ENCODE measurements at places on chromosomes 2 and 18.
A peak's percentile ranks its signal among the peaks of the same experiment; 100 is the strongest.

- peak; percentile 74 for DNase-seq
These were observed 3.9 kb downstream of the INPP5D start for GRCh38 chr2:233063976-233064411.

DNA sequence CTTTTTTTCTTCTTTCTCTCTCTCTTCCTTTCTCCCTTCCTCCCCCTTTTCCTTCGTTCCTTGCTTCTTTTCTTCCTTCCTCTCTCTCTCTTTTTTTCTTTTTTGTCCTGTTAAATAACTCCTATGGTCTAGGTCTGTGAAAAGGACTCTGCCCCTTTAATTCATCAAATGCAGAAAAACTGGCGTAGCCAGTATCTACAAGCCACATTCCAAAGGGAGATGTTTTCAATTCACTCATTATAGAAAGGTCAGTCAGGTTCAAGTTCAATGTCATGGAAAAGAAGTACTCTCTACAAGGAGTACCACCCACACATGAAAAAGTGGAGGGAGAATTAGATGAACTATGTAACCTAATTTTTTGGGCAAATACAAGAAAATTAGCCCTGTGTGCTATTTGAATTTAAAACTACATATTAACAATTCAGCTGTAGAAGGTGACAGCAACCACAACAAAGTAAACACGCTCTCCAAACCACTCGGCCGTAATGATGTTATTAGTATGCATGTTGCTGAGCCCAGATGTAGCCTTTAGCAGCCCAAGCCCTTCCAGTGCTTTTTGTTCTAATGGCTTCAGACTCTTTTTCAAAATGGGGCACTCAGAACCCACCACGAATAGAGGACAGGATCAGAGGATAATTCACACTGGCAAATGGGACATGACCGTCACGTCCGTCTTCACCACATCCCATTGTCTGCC is 735.4 kb upstream of the FANCL start:
- DNase-seq = no peak

GRCh38 chr2:202346180-202346579 is 29.9 kb upstream of the BMPR2 start:
- DNase-seq = no peak

DNA sequence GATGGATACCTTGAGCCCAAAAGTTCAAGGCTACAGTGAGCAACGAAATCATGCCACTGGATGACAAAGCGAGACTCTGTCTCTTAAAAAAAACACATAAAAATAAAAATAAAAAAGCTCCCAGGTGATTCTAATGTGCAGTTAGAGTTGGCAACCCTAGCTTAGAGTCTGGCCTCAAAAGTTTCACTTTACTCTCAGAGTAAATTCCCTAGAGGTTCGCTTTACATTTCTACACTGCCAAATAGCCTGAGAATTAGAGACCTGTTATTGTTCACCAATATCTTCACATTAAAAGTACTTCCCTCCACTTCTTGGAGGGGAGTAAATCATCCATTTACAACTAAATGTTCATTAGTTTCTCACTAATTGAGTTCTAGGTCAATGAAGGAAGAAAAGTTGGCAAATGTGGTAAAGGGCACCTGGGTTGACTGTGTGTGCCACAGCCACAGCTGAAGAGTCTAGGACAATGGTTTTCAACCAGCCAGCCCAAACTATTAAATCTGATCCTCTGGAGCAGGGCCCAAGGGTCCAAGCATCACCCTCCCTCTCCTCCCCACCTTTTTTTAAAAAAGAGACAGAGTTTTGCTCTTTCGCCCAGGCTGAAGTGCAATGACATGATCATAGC is 15.2 kb upstream of the TMEM37 start:
- DNase-seq = no peak

DNA sequence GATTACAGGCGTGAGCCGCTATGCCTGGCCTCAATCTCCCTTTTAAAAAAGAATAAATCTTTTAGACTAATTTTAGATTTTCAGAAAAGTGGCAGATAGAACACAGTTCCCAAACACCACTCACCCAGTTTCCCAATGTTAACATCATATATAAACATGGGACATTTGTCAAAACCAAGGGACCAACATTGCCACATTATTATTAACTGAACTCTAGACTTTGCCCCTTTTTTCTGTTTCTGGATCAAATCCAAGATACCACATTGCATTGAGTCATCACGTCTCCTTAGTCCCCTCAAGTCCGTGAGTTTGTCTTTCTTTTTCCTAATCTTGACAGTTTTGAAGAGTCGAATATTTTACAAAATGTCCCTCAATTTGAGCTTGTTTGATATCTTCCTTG is 2.4 kb downstream of the C2orf42 start:
- no peak for DNase-seq

- peak; percentile 39 for DNase-seq
These were observed 3.3 kb upstream of the CNDP1 start for GRCh38 chr18:74531043-74531442.

GRCh38 chr18:58091099-58091611 is 47.1 kb downstream of the NEDD4L start:
- DNase-seq = no peak
